GM19239 (cell line): ENCODE measurements at places on chromosomes 7 and 10.
A peak's percentile ranks its signal among the peaks of the same experiment; 100 is the strongest.

DNA sequence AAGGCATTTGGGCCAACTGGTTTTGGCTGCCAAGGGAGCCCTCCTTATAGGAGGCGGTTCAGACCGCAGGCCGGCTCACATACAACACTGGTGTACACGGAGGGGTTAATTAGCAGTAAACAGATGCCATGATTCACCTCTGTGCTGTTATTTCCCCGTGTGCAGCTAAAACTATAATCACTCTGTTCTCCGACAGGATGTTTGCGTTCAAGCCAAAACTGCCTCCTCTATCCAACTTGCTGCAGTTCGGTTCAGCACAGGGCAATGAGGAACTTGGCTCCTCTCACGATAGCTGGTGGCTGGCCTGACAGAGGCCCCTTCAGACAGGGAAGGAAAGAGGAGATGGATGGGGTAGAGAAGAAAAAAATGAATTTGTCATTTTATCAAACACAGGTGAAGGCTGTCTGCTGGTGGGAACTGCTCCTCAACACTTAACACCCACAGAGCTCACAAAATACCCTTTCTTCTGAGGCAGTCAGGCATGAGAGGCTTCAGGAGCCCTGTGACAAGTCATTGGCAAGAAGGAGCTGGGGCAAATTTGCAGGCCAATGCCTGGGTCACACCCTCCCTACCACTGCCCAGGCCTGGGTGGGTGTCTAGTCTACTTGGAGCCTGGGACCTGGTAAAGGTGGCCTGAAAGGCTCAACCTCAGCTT, 24.0 kb downstream of the KCNMA1 start:
- DNase-seq: no peak

DNA sequence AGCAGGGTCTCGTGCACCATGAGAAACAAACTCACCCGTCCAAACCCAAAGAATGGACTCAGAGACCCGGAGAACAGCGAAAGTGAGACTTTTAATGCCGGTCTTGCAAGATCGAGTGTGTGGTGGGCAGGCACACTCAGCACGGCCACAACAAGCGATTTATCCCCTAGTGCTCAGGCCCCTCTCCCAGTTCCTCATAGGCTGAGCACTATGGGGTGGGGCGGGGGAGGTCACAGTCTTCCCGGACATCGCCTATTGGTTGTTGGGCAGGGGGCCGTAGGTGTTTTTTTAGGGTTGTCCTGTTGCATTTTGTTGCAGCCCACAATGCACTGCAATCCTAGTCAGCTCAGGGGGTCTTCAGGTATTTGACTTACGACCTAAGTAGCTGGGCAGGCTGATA, 608.3 kb upstream of the FOXK1 start:
- DNase-seq: no peak

- no peak for DNase-seq
Measured at GRCh38 chr7:40297741-40298311, 163.0 kb downstream of the SUGCT start.

GRCh38 chr10:72375585-72375984, 20.9 kb upstream of the DNAJB12 start:
- no peak for DNase-seq

DNA sequence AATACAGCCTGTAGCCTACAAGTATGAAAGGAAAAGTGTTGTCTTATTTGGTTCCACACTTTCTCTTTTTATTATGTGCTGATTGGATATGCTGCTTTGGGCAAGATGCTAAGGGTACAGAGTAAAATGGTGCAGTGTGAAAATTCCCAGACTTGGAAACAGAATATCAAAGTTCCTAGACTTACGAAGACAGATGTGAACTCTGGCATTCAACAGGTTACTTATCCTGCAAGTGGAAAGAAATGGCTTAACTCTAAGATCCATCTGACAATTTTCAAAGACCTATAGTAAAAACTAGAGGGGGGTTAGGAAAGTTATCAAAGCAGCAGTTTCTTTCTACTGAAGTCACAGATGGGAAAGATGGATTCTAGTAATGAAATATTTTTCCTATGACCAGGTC, 24.1 kb downstream of the CUTC start:
- no peak for DNase-seq

DNA sequence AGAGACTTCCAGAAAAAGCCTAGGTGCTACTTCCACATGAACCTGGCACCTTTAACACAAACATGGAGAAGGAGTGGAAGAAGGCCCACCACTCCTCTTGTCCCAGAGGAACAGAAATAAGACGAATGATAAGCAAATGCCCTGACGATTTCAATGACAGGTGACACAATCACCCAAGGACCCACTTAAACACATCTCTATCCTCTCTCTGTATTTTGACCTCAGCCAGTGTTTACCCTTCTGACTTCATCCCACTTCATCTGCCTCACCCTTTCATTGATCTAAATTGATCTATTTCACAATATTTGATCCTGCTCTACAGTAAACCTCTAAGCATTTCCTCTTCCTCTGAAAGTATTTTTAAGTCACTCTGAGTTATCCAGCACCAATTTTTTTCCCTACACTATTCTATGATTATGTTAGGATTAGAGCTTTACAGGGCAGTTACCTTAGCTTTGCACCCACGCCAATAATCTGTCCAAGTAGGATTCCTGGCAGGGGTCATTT, 9.1 kb downstream of the GOT1 start:
- no peak for DNase-seq

- DNase-seq: no peak
Measured at GRCh38 chr10:78904196-78904595, 164.6 kb upstream of the ZMIZ1 start.

GRCh38 chr10:86020134-86020533, 346.5 kb downstream of the GRID1 start:
- DNase-seq: no peak

DNA sequence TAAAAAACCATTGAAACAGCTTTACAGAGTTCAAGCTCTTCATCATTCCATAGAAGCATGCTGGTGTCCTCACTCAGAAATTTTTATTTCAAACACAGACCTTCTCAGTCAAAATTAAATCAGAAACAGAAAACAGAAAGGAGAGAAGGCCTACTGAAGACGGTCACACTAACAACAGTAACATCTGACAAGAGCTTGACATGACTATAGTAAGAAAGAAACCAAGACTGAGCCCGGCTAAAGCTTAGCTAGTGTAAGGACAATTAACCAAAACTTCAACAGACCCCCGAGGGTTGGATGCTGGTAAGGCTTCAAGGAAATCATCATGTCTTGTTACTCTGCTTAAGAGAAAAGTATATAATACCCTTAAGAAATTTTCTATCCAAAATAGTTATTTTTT, 38.6 kb downstream of the MTPN start:
- no peak for DNase-seq

DNA sequence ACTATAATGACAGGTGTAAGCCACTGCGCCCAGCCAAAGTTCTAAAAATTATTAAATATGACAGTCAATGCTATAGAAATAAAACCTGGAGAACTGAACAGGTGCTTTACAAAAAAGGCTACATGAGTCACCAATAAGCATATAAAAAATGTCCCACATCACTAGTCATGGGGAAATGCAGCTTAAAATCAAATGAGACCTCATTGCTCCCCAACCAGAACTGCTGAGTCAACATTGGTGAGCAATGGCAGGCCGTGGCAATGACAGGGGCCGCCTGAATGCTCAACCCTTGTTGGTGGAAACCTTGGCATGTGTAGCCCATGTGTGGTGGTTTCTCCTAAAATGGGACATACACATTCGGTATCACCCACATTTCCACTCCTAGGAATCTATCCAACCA, 352.3 kb upstream of the KLF6 start:
- DNase-seq: no peak

DNA sequence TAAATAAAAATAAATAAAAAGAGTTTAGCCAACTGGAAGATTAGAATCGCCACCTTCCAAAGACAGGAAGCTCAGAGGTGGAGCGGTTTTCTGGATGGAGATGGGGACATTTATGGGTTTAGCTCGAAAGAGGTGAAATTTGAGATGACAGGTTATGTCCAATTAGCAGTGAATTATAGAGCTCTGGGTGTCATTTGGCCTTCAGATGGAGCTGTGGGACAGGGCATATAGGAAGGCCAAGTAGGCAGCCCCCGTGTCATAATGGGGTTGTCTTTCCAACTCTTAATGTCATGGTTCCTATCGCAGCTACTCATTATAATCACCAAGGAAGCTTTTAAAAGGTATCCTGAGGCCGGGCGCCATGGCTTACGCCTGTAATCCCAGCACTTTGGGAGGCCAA, 21.0 kb upstream of the EEPD1 start:
- DNase-seq: no peak

DNA sequence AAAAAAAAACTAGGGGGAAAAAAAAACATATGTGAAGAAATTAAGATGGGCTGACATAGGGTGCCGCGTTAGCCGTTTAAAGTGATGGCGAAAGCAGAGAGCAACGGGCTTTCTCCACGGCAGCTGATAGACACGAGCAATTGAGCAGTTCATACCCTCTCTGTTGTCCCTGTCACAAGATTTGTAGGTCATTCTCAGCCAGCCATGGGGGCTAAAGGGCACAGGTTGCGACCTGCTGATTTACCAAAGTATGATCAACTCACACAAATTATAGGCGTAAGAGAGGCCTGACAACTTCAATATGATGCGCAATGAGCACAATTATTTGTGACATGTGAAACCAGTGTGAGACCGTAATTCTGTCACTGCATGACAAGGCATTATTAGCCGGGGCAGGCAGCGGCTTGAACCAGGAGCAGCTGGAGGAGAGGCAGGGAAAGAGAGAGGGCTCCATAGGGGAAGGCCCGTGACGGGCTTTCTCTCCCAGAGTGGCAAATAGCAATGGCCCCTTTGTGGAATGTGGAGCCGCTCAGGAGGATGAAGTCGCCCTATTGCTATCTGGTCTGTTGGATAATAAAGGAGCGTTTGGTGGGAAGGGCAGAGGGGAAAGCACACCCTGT, 195.1 kb upstream of the HABP2 start:
- no peak for DNase-seq

GRCh38 chr7:18425838-18426445, 69.6 kb upstream of the HDAC9 start:
- no peak for DNase-seq

- peak; percentile 38 for DNase-seq
Measured at GRCh38 chr10:91006752-91007346, 86.0 kb upstream of the ANKRD1 start.

DNA sequence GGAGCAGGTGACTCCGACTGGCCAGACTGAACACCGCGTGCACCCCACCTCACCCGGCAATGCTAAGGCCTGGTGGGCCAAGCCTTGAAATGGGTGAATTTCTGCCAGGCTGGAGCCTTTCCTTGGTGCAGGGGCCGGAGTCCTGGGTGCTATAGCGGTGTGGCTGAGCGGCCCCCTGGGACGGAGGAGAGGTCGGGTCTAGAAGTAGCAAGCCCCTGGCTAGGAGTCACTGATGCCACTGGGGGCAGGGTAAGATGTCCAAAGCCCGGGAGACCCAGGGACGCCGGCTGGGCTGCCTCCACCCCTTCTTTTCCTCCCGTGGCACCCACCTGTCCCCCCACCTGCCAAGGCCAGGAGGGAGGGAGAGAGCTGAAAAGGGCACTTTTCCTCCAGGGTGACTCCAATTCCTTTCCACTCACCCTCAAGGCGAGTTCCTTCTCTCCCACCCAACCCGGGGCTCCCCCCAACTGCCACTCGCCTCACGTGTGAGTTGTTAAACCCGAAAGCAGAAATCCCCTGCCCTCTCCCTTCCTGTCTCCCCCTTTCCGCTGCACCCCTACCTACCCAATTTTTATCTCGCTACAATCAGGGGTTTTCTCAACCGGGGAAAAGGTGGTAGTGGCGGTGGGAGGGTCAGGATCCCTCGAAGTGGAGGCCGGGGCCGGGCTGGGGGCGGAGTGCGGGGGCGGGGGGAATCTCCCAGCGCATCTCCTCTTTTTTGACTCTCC, 6.0 kb upstream of the GATA3 start:
- no peak for DNase-seq

DNA sequence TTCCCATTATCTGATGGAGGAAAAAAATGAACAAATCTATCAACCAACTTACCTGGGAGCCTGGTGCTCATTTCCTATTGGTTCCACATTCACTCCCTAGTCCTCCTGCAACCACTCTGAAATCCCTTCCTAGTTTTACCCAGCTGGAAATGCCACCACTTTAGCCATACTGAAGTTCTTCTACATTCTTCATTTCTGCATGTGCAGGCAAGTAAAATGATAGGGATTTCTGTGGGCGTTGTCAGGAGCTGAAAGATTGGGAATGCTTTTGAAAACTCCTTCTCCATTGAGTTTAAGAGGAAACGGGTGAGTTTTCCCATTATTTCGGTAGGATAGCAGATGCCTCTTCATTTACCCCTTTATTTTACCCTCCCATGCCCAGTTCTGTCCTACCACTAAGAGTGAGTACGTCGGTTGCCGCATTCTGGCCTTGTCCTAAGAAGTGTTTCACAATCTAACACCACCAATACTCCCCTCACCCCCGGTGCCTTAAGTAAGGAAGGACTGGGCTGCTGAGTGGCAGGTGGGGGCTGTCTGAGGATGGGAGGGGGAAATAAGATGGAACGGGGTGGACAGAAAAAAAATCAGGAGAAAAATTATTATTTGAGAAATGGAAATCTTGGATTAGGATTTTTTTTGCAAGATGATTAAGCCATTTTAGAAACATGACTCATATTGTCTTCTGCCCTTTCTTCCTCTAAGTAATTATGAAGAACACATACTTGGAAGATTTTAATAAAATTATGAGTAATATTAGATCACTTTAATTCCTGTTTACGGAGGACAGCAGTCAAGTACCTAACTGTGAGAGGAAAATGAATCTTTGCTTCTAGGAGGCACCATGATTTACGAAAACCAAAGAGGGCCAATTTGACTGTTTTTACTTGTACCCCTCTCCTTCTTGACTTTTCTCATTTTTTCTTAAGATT, 13.2 kb upstream of the TAS2R60 start:
- no peak for DNase-seq

DNA sequence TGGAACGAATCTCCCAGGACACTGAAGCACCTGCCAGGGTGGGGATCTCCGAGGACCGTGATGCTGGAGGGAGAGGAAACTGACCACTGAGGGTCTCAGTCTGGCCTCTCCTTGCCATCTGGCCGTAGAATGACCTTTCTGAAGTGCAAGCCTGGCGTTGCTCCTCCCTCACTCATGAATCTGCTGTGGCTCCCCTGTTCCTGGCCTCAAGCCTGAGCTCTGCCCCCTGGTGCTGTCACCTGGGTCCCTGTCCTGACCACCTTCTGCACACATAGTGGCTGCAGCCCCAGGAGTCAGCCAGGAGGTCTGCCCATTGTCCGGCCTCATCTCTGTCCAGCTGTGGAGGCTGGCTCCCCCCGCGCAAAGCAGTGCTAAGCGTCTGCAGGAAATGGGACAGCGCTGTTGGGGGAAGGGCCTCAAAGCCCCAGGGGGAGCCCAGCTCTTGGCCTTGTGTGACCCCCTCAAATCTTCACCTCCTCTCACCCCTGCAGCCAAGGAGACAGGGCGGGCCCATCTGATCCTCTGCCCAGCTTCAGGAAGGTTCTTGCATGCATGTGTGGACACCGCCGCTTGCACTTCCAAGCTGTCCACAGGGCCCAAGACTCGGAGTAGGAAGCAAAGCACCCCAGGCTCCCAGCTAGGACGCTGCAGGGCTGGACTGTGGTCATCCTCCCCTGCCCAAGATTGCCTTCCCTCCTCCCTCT, 65.7 kb downstream of the MYL10 start:
- DNase-seq: no peak

GRCh38 chr10:60208676-60209269, 180.9 kb downstream of the ANK3 start:
- no peak for DNase-seq

- no peak for DNase-seq
Measured at GRCh38 chr10:26384600-26384999, 53.5 kb upstream of the APBB1IP start.
